Stimulated activated CD8-positive, alpha-beta memory T cell treated with anti-CD3 and anti-CD28 coated beads, Interleukin-7, amount 100 ng/mL, for 1 hour (primary cell): ENCODE measurements at places on chromosomes 3 and 15.
A peak's percentile ranks its signal among the peaks of the same experiment; 100 is the strongest.

- peak; percentile 25 for DNase-seq
Observed at GRCh38 chr15:52021128-52021671, 2.2 kb downstream of the MAPK6 start.

- no peak for DNase-seq
Observed at GRCh38 chr3:36480911-36481648, 100.8 kb downstream of the STAC start.

DNA sequence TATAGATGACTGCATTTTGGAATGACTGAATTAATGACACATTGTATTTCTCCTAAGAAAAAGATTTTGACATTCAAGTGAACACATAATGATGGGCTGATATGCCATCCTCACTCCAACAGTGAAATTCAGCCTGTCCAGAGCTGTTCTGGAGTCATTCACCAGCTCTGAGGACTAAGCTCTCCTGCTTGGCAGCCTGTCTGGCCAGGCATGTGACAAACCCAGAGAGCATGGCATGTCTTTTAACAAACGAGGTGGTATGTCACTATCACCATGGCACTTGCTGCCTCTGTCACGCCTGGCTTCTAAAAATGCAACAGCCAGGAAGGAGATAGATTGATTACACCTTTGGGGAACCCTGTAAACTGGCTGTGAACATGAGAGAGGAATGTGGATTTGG is 1.4 kb downstream of the ACTC1 start:
- DNase-seq: no peak

DNA sequence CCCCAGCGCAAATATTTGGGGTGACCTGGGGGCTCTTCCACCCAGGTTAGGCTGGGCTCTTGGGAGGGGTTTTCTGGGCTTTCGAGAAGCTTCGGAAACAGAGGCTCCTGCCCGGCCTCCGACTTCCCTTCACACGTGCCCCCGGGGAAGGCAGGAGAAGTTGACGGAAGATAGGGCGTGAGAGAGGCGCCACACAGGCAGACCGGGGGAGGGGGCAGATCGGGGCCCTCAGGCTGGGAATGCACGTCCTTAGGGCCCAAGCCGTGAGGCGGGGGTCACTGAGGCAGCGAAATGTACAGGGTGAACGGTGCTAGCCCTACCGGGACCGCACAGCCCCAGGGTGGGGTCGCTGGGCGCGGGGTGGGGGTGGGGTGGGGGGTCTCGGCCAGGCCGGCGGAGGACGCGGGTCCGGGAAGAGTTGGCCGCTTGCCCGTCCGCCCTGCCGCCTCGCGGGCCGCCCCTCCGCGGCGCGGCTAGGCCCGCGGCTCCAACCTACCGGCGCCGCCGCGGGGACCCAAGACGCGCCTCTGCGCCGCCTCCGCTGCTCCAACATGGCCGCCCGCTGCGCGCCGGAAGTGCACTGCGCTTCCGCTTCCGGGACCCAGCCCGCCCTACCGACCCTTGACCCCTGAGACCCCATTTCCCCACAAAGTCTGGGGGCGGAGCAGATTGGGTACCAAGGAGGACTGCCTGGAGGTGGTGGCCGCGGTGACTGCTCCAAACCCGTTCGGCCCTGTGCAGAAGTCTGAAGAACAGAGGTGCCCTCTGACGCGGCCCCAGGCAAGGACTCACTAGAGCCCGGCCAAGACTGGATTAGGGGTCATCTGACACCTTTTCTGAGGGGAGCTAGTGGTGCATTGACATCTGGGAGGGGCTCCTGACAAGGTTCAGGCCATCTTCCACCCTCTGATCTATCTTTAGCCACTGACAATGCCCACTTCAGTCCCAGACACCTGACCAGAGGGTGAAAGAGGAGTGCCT is at the start of gene CCDC71:
Gene CCDC71 (minus strand): TSS at position 561 of the 981 bp plus-strand sequence. CDS start 2,123 bp downstream, outside the sequence.
- peak; percentile 34 for DNase-seq

DNA sequence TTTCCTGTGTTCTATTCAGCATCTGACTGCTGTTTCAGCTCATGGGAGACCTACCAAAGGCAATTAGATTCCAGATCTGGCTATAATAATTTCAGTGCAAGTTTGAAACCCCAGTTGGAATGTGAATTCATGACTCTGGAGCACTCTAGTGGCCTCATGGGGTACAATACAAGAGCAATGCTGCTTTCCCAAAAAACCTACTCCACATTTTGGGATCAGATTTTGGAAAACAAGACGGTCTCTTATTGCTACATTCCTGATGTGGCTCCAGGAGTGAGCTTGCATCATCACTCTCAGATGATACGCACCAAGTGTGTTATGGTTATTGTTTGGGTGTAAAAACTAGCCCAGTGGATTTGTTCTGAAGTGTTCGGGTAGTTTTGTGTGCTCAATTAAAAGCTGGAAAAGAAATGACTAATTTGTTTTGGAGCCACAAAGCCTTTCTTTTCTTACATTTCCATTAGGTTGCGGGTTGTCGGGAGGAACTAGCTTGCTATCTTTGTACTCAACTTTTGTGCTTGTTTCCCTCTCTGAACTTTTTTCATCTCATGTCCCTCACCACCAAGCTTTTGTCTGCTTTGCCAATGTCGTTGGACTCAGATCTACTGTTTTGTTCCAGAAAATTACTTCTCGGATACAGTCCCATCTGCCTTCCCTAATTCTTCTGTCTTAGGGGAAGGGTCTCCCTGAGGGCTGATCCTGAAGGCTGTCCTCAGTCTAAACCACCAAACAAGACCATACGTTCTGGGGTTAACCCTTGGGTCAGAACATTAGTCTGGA is 272.1 kb downstream of the BBX start:
- DNase-seq: no peak
